Stimulated activated CD4-positive, alpha-beta T cell treated with anti-CD3 and anti-CD28 coated beads, Interleukin-1b, Interleukin-23, amount 100 ng/mL, for 24 hours (primary cell): ENCODE measurements at places on chromosomes 11 and 22.

- no peak for DNase-seq
Measured at GRCh38 chr22:30908051-30908461, 60.5 kb downstream of the MORC2 start.

- DNase-seq, result no peak
Measured at GRCh38 chr11:69310934-69311766, 17.2 kb downstream of the MYEOV start.

DNA sequence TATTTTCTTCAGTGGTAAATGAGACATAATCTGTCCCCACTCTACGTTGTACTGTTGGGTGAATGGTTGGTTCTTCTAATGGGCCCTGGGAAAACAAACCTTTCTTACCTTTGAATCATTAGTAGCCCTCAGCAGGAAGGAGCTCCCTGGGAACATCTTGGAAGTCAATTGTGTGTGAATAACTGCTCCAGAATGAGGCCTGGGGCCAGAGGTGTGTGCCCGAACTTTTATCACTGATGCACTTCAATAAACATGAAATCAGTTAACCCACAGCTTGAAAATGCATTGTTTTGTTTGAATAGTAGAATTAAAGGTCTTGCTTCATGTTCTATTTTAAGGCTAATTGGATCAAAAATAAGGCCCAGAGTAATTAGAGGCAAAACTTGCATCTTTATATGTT, 67.1 kb downstream of the NAV2 start:
- no peak for DNase-seq

DNA sequence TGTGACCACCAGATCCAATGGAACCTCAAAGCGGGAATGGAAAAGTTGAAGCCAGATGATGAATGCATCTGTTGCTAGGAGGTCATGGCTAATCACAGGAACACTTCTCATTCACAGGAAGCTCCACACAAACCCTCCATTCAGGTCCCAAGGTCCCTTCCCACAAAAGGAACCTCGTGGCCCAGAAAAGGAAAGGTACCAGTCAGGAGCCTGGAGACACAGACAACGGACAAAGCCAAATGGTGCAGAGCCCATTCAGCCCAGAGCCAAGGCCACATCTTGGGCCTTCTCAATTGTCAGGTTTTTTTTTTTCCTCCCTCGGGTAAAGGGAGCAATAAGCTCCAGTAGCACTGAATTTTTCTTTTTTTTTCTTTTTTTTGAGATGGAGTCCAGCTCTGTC, 87.0 kb downstream of the FAM168A start:
- DNase-seq, result no peak

DNA sequence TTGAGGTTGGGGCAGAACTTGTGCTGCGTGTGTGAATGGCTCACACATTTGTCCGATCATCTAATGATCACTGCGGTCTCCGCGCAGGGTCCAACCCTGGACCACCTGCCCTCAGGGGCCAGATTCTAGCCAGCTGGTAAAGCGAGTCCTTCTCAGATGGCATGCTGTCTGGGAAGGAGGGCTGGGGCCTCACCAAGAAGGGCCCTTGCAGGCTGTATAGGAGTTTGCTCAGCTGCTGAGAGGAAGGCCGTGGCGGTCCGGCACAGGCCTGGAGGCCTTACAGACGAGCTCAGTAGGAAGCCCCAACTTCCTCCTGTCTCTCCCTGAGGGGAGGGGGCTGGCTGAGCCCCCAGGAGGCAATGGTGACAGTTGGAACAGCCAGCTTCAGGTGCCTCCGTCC, 13.7 kb downstream of the PHLDA2 start:
- no peak for DNase-seq
